ENCODE measurements at places on chromosomes 7 and 10.

GRCh38 chr10:93058139-93058538, 2.5 kb upstream of the CYP26C1 start:
- DNase-seq: no peak

DNA sequence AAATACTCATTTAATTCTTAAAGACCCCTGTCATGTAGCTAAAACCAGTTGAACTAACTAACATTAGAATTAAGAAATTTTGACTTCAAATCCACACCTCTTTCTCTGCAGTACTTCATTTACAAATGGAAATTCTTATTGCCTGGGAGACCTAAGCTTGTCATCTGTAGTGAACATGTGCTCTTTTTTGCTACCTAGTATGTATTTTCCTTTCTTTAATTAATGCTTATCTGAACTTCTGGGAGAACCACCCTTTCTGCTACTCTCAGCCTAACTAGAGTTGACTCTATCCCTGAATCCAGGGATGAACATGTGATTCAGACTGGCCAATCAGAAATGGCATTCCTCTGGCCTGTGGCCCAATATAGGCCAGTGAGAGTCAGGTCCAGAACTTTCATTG, 75.9 kb upstream of the A1CF start:
- DNase-seq: no peak

DNA sequence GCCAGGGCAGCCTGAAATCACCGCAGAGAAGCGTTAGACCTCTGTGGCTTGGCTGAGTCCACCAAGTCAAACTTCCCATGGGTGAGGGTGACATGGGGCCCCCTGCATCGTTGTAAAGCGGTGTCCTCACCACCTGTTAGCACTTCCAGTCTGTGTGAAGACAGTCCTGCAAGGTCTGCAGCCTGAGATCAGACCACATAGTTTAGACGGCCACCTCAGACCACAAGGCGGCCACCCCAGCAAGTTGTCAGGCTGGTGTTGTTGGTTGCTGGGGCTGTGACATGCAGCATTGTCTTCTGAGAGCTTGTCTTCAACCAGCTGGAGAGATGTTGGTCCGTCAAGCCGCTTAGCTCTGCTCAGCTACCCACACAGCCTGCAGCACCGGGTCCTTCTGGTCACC, 44.1 kb upstream of the TARP start:
- DNase-seq: no peak

DNA sequence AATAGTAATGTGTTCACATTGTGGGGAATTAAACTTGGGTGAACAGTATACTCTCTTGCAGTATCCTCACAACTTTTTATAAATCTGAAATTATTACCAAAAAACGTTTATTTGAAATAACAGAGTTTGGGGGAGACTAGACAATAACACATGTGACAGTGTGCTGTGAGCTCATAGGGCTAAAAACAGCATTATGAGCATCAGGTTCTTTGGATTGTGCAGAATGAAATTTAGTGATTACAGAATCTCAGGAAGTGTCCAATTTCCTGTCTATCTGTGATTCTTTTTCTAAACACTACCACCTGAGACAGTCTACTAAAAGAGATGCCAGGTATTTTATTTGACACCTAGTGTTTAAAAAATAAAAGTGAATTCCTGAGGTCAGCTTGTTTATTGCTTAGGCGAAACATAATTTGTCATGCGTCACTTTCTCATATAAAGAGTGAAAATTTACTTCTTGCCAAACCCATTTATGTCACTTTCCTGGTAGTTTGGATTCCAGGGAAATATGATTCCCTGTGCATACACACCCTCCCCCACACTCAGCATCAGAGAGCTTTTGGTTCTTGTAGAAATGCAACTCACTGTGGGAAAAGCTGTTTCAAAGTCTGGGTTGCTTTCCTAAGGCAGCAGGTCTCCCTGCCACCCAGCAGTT, 71.2 kb downstream of the AOAH start:
- no peak for DNase-seq

DNA sequence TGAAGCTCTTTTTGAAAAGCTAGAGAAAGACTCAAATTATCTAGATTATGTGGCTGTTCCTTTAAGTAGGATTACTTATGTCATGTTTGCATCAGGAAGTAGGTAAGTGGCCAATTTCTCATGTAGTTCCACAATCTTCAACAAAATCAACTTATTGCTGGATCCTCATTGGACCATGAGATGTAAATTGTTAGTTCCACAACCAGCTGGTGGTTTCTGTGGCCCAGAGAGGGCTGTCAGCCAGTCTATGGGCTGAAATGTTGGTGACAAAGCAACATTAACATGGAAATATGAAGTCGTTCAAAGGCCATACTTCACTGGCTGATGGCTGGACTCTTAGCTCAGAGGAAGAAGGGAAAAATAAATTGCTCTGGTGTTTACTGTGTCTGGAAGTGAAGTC, 157.9 kb downstream of the PLXDC2 start:
- DNase-seq: no peak

DNA sequence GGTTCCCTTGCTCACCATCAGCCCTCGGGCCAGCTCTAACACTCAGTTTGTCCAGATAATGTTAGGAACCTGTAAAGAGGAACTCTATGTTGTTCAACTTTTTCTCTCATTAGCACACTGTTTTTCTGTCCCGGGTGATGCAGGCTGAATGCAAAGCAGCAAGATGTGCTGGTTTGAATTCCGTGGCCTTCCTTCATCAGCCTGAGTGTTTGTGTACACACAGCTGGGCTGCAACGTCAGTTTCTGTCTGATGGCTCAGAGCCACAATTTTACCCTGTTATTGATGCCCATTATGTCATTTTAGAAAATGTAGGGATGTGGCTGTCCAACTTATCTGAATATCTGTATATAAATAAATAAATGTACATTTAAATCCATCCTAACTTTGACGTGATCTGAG, 152.0 kb downstream of the PLPP4 start:
- DNase-seq: no peak

GRCh38 chr10:92162541-92162940, 128.3 kb downstream of the CPEB3 start:
- no peak for DNase-seq

DNA sequence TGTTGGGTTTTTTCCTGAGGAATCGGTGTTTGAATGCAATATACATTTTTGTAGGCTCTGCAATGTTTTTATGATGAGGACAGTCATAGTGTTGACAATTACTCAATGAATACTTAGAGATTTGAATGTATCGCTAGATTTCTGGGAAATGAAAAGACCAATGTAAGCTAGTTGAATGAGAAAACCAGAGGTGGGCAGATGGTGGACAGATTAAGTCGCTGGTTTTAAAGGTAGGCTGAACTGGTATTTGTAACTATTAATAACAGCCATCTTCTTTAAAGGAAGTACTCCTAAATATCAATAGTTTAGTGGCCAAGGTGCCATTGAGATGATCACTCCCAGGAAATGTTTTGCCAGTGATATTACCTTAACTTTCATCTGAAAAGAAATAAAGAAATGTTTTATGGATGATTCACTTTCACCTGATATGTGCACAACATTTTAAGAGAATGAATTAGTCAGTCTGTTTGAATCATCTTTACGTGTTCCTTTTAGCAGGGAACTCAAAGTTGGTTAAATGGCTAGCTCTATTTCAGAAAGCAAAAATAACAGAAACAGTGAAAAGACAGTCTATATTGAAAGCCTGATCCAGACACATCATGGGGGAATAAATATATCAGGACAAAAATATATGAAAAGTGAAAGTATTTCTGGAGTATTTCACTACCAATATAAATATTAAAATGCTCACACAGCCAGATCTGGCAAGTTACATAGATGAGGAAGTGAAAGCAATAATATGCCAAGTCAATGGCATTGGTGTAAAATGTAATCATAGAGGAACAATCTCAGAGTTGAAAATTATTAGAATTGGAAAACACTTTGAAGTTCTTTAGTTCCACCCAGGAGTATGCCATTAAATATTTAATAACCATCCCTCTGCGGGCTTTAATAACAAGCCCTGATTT, 20.7 kb downstream of the MET start:
- DNase-seq: no peak

DNA sequence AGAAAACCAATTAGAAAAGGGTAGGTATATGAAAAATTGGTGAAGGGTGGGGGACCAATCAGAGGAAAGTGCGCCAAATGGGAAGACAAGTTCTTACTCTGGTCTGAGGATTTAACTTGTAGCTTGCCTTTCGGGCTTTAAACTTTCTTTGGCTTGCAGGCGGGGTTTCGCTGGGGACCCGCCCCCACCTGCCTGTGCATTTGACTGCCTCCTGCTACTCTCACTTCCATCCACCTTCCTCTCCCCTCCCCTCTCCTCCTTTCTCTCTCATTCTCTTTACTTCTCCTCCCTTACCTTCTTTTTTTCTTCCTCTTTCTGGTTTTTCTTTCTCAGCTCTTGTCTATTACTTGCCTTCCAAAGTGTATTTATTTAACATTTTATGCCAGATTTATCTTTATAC, 278.8 kb downstream of the DNAJB9 start:
- DNase-seq: no peak

DNA sequence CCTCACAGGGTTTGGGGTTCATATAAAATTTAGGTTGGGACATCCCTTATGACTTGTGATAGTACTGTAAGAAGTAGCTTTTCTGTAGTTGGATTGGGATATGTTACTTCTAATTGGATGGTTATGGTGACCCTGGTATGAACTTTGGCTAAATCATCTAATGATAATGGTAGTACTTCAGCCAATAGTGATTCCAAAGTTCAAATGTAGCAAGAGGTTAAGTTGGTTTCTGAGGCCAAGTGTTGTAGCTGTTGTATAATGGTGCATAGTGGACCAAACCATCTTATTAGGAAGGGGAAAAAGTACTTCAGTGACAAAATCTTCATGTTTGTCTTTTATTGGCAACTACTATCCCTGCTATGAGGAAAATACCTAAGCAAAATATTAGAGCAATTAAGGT, 542.1 kb upstream of the IGFBP3 start:
- no peak for DNase-seq

DNA sequence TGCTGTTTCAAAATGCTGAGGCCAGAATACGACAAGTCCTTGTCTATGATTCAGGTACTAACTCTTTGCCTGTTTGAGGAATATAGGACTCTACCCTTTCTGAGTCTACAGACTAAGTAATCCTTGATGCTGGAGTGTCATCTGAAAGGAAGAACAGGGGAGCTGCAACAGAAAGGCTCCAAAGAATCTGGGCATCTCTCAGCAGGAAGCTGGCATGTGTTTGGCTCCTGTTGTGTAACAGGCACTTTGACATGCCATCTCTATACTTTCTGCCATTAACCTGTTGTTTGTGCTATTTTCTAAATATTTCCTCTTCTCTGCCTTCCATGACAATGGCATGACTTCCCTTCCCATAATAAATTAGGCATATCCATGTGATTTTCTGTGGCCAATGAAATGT, 409.5 kb downstream of the ADRA2A start:
- no peak for DNase-seq

DNA sequence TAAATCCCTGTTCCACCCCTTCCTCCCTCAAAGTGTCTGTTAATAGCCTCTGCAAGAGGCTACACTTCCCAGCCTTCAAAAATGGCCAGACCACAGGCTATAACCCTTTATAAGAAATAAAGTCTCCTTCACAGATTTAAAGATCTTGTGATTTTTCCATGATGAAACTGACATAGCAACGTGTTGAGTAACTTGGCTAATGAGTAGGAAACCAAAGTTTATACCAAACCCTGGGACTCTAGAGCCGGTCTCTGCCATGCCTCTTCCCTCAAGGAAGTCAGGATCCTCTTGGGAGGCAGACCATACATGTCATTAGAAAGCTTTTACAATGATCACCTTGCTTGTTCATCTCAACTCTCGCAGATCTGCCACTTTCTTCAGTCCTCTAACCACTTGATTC, 44.4 kb downstream of the GRM8 start:
- DNase-seq: no peak

- no peak for DNase-seq
These were observed 145.7 kb upstream of the FERD3L start for GRCh38 chr7:19290968-19291367.

DNA sequence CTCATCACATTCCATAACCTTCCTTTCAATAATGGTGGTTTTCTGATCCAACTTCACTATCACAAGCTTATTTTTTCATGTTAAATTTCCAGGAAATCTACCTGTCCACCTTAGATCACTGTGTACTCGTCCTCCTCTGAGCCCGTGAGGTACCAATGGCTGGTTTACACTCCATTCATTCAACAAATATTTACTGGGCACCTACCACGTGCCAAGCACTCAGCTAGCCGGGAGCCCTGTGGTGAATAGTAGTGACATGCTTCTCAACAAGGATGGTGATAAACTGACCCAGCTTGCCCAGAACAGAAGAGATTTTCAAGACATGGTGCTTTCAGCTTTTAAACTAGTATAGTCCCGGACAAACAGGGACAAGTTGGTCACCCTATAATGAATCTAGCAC, 98.2 kb downstream of the FAM204A start:
- no peak for DNase-seq

- DNase-seq: no peak
These were observed 81.3 kb upstream of the DKK1 start for GRCh38 chr10:52232561-52233350.

GRCh38 chr10:87594864-87595263, 64.8 kb upstream of the PAPSS2 start:
- no peak for DNase-seq

DNA sequence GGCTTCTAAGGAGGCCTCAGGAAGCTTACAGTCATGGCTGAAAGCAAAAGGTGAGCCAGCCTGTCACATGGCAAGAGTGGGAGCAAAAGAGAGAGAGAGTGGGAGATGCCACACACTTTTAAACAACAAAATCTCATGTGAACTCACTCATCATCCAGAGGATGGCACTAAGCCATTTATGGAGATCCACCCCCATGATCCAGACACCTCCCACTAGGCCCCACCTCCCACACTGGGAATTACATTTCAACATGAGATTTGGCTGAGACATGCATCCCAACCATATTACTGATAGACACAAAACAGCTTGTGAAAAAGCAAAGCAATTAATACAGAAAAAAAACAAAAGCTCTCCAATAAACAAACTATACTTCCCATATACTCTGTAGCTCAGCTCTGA, 210.3 kb downstream of the GALNT17 start:
- DNase-seq: no peak

DNA sequence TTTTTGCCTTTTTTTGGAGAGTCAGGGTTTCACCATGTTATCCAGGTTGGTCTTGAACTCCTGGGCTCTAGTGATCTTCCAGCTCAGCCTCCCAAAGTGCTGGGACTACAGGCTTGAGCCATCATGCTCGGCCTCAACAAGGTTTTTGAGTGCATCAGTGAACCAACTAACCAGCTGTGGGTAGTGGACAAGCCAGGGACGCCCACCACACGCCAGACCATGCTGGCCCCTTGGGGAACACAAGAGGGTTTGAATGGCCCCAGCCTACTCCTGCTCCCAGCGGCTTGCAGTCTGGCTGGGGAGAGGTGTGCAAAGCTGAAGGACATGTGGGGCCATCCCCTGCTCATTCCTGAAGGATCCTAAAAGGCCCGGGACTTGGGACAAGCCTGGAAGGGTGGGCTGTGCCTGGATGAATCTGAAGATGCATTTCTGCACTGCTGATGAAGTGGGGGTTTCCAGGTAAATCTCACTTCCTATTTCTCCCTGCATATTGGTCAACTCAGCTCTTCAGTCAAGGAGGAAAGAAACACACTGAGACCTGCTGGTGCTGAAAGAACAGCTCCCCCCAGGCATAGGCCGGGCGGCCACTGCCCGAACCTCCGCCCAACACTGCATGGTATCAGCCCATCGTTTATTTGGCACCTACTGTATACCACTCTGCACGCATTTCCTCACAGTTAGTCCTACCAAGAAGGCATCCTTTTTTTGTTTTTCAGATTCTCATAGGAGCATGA, 6.9 kb downstream of the MMD2 start:
- no peak for DNase-seq

- DNase-seq: no peak
These were observed 27.9 kb upstream of the DLX6 start for GRCh38 chr7:96977445-96977844.
